ENCODE measurements at places on chromosomes 4 and X.

- no peak for DNase-seq
These were observed 469.0 kb upstream of the PRKX start for GRCh38 chrX:4182408-4182806.

- no peak for DNase-seq
These were observed 43.6 kb downstream of the RTL9 start for GRCh38 chrX:110402091-110402849.

- DNase-seq, result no peak
These were observed 46.1 kb upstream of the LGI2 start for GRCh38 chr4:25076625-25077398.

GRCh38 chr4:41485041-41485440 lies 52.9 kb upstream of the LIMCH1 start:
- DNase-seq, result no peak

- no peak for DNase-seq
These were observed 8.1 kb downstream of the ARHGAP36 start for GRCh38 chrX:131066237-131066636.

- DNase-seq, result no peak
These were observed 67.1 kb upstream of the GUCY1A1 start for GRCh38 chr4:155599596-155599995.

- no peak for DNase-seq
These were observed 673.6 kb upstream of the INTU start for GRCh38 chr4:126959056-126959745.

- no peak for DNase-seq
These were observed 115.1 kb downstream of the SOWAHB start for GRCh38 chr4:76782837-76783236.

Data from NCI-H1694 treated with DMSO at 0.1 percent for 48 hours (cell line).